ENCODE measurements at places on chromosomes 7 and 10.

- DNase-seq: no peak
Measured at GRCh38 chr7:117692338-117692737, 180.9 kb downstream of the CTTNBP2 start.

- DNase-seq: no peak
Measured at GRCh38 chr7:8147760-8148463, 114.1 kb downstream of the ICA1 start.

- DNase-seq: no peak
Measured at GRCh38 chr10:17062955-17063484, 66.6 kb downstream of the CUBN start.

DNA sequence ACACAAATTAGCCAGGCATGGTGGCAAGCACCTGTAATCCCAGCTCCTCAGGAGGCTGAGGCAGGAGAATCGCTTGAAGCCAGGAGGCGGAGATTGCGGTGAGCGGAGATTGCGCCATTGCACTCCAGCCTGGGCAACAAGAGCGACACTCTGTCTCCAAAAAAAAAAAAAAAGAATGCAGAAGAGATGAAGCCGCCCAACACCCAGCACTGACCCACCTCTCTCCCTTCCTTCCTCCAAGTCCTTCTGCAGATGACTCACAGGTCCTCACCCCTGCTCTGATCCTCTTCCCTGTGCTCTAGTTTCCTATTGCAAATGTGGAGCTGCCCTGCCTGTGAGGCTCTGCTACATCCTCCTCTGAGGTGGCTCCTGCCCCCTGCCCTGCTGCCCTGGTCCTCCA, 22.0 kb upstream of the OPALIN start:
- no peak for DNase-seq

DNA sequence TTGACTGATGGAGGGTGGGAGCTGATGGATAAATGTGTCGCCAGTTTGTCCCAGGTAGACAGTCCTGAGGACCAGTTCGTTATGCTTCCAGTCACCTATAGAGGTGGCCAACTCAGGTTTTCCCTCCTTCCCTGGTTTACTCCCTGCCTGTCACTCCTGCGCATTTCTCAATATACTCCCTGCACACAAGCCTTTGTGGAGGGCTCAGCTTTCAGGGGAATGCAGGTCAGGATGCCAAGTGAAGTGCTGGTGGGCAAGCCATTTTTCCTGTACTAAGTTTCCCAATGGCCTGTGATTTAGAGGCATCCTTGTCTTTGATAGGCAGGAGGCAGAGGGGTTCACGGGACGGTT, 473.5 kb upstream of the ZMIZ1 start:
- no peak for DNase-seq

DNA sequence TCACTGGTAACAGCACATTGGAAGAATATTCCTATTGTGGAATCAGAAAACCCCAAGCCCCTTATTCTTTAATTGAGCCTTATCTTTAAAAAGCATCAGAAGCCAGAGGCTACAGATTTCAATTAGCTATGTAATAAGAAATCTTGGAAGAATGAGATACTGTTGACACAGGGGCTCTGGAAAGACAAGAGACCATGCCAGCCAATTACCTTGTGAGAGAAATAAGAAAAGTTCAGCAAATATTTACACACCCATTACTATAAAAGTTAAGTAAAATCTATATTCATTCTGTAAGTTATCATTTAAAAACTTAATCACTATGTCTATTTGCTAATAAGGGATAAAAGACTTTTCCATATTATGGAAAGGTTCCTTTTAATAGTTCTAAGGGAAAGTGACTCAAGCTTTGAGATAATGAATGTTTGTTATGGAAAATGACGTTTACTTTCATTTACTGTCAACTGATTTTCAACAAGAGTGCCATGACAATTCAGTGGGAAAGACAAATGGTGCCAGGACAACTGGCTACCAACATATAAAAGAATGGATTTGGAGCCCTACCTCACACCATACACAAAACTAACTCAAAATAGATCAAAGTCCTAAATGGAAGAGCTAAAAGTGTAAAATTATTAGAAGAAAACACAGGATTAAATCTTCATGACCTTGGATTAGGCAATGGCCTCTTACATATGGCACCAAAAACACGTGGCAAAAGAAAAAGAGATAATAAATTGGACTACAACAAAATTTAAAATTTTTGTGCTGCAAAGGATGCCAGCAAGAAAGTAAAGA, 28.3 kb downstream of the ZFAND2A start:
- DNase-seq: no peak

DNA sequence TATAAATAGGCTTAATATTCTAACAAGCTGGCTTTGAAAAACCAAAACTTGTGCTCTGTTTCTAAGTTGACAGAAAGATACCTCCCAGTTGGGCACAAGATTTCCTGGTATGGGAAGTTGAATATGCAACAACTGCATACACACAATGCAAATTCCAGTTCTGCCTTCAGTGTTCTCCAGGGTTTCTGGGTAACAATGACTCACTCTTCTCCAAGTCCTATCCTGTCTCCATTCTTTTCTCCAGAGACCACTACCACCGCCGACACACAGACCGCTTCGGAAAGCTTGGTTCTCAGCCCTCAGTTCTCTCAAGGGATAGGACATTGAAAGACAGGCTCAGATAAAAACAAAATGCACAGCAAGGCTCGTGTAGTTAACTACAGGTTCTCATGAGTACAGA, 12.2 kb downstream of the PDE1C start:
- DNase-seq: no peak

DNA sequence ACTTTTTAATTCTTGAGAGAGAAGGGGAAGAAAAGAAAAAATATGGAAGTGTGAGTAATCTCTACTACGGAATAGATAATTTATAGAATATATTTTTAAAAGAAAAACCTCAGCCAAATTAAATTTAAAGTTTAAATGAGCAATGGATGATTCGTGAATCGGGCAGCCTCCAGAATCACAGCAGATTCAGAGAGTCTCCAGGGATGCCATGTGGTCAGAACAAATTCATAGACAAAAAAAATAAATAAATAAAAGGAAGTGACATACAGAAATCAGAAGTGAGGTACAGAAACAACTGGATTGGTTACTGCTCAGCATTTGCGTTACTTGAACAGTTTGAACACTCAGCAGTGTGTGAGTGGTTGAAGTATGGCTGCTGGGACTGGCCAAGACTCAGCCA, 53.0 kb downstream of the PHYHIPL start:
- no peak for DNase-seq

- DNase-seq: no peak
Measured at GRCh38 chr7:85529831-85530230, 343.0 kb upstream of the SEMA3D start.

GRCh38 chr10:132471125-132471451, 66.5 kb upstream of the INPP5A start:
- DNase-seq: no peak

DNA sequence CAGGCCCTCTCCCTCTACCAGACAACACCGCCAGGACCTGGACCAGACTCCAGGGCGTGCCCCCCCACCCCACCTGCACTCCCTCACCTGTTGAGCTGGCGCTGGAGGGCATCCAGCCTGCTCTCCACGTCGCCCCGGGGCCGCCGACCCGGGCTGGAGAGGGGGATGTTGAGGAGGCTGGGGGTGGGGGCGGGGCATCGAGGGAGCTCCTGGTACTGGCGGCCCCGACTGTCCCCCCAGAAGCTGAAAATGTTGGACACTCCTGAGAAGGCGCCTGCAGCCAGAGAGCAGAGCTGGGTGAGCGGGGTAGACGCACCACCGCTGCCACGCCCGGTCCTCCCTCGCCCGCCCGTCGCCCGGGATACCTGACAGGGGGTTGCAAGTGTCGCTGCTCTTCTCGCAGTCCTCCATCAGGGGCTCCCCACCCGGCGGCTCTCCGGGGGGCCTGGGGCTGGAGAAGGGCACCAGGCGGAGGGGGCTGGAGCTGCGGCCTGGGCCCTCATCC, 30.8 kb downstream of the KCNH2 start:
- no peak for DNase-seq

GRCh38 chr10:7410301-7410861, 453 bp downstream of the SFMBT2 start:
- no peak for DNase-seq

DNA sequence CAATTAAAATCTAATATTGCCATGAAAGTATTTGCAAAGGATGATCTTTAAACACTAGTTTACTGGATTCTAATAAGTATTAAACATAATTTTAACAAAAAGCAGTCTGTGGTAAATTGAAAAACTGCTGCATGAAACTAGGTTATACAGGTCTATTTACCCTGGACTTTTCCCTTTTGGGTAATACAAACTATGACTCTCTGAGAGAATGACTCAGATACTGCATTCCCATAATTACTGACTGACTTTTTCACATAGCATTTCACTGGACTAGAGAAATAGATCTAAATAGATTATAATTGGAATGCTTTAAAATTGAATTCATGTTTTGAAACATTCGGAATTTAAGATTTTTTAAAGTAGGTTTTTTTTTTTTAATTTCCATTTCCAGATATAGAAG, 395.7 kb downstream of the THSD7A start:
- no peak for DNase-seq

- peak; percentile 44 for DNase-seq
Measured at GRCh38 chr7:20412032-20412431, 81.3 kb downstream of the ITGB8 start.

- no peak for DNase-seq
Measured at GRCh38 chr10:44671319-44671718, 239.8 kb upstream of the TMEM72 start.

GRCh38 chr7:45225948-45226335, 68.4 kb downstream of the RAMP3 start:
- no peak for DNase-seq

DNA sequence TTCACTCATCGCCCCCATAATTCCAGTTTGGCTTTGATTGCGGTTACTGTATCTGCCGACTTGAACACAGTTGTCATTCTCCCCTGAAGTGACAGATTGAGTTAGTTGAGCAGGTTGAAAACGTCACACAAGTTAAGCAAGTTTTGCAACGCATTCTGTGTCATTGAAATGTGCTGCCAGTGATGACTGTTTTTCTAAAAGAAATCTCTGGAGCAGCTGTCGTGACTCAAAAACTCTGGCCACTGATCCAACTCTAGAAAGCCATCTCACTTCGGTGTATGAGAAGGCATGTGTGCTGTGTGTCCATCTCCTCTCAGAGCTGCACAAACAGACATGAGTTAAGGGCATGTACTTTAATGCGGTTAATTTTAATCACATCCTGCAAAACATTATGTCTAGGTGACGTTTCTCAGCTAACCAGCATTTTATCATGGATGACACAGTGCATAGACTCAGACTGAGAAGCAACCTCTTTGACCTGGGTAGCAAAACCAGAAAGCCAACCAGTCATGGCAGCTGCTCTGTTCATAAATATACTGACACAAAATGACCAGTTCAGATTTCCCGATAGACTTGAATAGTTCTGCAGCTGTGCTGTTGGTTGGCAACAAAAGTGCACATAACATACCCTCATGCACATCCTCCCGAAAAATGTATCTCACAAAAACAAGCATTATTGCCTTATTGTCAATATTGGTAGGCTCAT, 69.3 kb downstream of the CSTF2T start:
- no peak for DNase-seq

- no peak for DNase-seq
Measured at GRCh38 chr7:143455491-143455890, 12.2 kb downstream of the TAS2R60 start.

- DNase-seq: peak; percentile 66
Measured at GRCh38 chr10:84820120-84820519, 491.7 kb downstream of the CCSER2 start.

GRCh38 chr7:74606101-74606908, 51.2 kb upstream of the GTF2I start:
- DNase-seq: peak; percentile 67

DNA sequence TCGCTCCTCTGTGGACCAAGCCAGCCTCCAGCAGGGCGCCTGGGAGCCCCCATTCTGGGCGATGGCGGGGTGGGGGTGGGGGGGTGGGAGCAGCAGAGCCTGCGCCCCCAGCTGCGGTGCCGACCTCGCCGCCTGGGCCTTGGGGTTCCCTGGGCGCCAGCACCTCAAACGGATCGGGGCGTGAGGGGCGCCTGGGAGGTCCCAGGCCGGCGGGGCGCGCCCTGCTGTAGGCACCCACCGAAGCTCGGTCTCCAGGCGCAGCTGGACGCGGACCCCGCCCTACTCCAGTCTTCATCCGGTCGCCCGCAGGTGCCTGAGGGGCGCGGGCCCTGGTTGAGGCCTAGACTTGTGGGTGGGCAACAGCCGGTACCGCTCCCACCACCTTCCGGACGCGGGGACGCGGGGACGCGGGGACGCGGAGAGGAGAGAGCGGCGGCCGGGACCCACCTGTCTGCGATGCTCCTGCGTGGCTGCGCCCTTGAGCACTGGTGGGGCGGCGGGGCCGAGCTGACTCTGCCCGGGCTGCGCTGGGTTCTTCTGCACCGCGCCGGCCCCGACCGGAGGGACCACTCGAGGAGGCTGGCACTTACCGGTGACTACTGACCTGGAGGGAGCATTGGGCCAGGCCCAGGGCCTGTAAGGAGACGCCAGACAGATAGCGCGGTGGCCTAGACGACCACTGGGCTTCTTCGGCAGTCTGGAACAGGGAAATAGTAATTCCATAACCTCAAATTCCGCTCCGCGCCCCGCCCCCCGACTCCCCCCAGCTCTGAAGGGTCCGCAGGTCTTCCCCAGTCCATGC, 5.5 kb upstream of the KCP start:
- no peak for DNase-seq

Measured in OCI-M1 (cell line).